A549 treated with dexamethasone at 1 μM for 4 hours (cell line): ENCODE measurements at places on chromosomes 5 and 9. TPM values are rescaled to one million over a fixed set of nuclear protein-coding genes. Genes with fewer than 3 reads are reported as not detected.

FOXD4 gene
- 0.20 to 0.66 TPM (median 0.34 TPM) in 5 replicates for total RNA-seq

GLDC gene
- total RNA-seq: 12.0 to 14.9 TPM (median 13.9 TPM) in 5 replicates

MRPS30 gene
- total RNA-seq: 29.9 to 41.5 TPM (median 37.9 TPM) in 5 replicates

CTNND2 gene
- total RNA-seq: 0.04 to 0.27 TPM (median 0.05 TPM) in 3 of 5 replicates, not detected in the others

LRRC70 gene
- total RNA-seq: 0.06 to 0.40 TPM (median 0.30 TPM) in 5 replicates

TNC gene
- total RNA-seq: 0.58 to 1.1 TPM (median 1.1 TPM) in 5 replicates

RNF38 gene
- total RNA-seq: 7.4 to 11.5 TPM (median 9.2 TPM) in 5 replicates

PTGDS gene
- 0.28 to 1.4 TPM (median 0.77 TPM) in 5 replicates for total RNA-seq

FGF18 gene
- 2.5 to 4.8 TPM (median 4.2 TPM) in 5 replicates for total RNA-seq

PHF2 gene
- 12.1 to 19.6 TPM (median 19.1 TPM) in 5 replicates for total RNA-seq

RLN2 gene
- 0.17 to 0.70 TPM (median 0.32 TPM) in 3 of 5 replicates, not detected in the others for total RNA-seq

TLE1 gene
- total RNA-seq: 77.0 to 86.8 TPM (median 81.4 TPM) in 5 replicates

SLC6A19 gene
- total RNA-seq: 0.32 to 0.66 TPM (median 0.64 TPM) in 5 replicates

INVS gene
- 7.9 to 11.6 TPM (median 11.1 TPM) in 5 replicates for total RNA-seq

SPAAR gene
- total RNA-seq: 0.10 to 0.20 TPM (median 0.15 TPM) in 4 of 5 replicates, not detected in the other
